ENCODE measurements at places on chromosomes 7 and 10.

DNA sequence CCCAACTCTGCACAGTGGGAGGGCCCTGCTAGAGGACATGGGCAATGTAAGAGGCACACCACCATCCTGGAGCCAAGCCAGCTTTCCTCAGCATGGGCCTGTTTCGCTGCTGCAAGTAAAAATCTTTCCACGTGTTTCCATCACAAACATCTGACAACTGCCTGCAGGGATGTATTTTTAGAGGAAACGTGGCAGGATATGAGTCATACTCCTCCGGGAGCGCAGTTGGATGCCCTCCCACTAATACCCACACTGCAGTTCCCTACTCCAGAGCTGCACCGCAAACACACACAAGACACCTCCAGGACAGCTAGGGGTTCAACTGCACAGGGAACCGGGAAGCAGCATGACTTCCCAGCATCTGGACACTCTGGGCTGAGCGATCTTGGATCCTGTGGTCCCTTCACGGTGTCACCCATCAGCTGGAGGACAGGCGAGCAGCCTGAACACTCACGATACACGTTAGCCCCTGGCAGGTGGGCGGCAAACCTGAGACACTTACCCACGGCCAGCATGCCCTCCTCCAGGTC lies 26.1 kb downstream of the PLAC9 start:
- peak; percentile 83 for DNase-seq

DNA sequence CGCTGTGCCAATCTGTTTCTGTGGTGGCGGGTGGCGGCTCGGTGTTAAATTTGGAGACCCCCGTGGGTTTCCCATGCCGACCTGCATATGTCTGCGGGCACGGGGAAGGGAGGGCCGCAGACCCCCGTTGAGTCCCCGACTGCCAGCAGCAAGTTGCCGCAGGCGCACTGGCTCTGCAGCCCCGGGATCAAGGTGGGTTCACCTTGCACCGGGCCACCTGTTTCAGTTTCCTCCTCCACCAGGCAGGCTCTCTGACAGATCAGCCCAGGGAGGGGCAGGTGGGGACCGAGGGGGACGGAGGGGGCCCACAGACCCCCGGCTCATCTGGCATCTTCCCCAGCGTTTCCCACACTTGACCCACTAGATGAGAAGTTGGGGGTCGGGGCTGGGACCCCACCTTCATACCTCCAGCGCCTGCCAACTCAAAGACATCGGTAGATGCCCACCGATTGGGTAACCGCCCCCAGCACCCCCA lies 95.9 kb downstream of the CUX1 start:
- DNase-seq, result no peak

DNA sequence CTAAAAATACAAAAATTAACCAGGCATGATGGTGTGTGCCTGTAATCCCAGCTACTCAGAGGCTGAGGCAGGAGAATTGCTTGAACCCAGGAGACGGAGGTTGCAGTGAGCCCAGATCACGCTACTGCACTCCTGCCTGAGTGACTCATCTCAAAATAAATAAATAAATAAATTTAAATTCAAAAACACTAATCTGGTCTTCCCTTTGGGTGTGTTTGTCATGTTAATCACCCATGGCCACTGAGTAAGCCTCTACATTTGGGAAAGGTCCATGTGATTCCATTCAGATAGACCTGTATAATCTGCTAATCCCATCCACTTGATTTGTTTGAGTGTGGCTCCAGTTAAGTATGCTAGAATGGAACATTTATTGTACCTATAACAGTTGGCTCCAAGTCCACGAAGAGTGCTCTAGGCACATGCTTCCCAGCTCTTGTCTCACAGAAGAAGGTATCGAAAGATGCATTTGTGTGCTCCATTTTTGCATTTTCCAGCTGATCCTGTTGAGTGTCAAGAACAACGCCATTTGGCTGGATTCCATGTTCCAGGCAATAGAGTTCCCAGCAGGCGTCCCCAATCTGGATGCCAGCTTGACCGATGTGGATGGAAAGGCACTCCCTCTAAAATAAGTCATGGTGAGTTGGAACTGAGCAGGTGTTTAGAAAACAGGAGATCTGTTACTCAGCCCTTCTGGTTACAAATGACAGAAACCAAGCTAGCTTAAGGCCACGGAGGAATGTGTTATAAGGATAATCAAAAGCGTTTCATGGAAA lies 4.0 kb downstream of the TUBAL3 start:
- DNase-seq, result no peak

GRCh38 chr10:125134483-125134848 lies 25.9 kb downstream of the CTBP2 start:
- DNase-seq, result no peak

DNA sequence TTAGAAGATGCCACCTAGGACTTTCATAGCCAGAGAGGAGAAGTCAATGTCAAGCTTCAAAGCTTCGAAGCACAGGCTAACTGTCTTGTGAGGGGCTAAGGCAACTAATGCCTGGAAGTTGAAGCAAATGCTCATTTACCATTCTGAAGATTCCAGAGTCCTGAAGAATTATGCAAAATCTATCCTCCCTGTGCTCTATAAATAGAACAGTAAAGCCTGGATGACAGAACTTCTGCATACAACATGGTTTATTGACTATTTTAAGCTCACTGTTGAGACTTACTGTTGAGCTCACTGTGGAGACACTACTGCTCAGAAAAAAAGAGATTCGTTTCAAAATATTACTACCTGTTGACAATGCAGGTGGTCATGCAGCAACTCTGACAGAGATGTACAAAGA lies 28.6 kb downstream of the TNS3 start:
- DNase-seq, result no peak

DNA sequence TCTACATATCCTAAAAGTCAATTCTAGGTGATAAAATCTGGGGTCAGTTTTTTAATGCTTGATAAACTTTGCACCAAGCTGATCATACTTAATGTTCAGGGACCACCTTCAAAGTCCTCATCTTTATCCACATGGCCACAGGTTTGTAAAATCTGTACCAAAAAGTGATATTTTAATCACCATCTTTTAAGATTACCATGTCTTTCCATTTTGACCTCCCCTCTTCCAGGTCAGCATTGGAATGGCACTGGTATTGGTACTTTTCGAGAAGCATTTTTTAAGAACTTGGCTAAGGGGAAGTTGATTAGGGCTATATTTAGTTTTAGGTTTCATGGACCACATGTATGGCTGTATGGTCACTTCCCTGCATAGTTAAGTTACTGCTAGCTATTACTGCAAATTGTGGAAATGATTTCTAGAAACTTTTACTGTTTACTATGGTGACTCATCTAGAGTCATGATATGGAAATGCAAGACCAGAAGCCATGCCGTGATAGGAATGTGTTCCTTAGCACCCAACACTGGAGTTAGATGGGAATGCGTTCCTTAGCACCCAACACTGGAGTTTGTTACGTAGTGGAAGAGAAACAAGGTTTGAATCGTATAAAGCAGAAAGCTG lies 50.8 kb upstream of the ABLIM1 start:
- peak; percentile 43 for DNase-seq

GRCh38 chr7:28767356-28767755 lies 190.8 kb downstream of the TRIL start:
- DNase-seq, result no peak

DNA sequence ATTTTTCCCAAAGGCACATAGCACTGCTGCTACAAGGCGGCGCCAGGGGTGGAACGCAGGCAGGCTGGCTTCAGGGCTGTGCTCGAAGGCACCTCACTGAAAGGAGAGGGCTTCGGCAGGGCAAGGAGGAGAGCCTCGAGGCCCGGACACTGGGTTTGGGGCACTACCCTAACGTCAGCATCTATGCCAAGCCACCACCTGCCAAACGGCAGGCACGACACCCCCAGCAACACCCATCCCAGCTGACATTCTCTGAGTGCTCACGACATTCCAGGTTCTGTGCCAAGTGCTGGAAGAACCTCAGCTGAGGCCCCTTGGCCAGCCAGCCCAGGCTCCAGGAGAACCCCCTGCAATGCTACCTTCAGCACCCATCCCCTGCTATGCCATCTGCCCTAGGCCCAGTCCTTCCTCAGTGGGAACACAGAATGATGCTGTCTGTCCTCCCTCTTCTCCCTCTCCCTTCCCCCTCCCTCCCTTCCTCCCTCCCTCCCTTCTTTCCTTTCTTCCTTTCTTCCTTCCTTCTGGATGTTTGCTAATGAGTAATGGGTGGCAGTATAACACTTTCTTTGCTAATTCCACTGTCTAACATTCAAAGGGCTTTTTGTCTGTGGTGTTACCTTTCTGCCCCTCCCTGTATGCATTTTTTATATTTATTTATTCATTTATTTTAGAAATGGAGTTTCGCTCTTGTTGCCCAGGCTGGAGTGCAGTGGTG lies 24.3 kb downstream of the ZCCHC24 start:
- no peak for DNase-seq

DNA sequence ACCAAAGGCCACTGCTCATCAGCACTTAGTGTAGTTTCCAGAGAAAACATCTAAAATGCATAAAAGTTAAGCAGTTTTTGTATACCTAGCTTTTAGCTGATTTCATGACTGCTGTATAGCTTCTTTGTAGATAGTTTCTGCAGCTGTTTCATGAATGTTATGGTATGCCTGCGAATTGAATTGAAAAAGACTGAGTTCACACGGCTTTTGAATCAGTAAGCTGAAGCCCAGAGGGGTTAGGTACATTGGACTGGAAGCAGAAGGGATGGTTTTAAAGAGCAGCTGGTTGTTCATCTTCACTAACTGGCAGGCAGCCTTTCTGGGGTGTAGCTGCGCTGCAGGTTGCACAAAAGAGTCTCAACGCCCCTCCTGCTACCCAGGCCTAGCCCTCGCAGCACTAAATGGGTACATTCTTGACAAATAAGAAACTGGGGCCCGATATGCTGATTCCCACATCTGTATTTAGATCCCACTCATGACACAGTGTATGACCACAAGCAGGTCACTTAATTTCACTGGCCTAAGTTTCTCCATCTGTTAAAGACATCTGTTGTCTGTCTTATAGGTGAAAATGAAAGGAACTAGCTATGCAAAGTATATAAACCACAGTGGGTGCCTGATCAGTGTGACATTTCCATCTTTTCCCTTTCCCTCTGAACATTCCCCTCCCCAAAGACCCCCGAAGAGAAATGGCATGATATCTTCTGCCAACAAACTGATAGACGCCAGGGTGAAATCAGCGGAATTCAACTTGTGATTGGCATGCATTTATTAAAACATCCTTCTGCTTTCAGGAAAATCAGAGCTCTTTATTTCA lies 85.9 kb upstream of the AGBL3 start:
- no peak for DNase-seq

GRCh38 chr7:42720991-42721796 lies 190.7 kb downstream of the C7orf25 start:
- no peak for DNase-seq

DNA sequence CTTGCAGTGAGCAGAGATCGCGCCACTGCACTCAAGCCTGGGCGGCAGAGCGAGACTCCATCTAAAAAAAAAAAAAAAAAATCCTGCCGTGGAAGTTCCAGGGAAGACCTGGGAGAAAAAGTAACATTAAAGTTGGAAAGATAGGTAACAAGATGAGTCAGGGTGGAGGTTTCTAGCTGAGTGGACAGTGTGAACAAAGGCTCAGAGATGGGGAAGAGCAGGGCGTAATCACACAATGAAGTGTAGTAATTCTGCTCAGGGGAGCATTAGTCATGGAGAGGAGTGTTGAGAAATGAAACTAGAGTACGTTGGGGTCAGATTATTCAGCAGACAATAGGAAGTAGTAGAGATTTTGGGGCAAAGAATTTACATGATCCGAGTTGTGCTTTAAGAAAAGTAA lies 21.6 kb upstream of the WASL start:
- DNase-seq, result no peak

- peak; percentile 52 for DNase-seq
Measured at GRCh38 chr10:89283936-89284475, 17.8 kb upstream of the IFIT2 start.

- DNase-seq, result peak; percentile 24
Measured at GRCh38 chr10:4141471-4141870, 356.5 kb upstream of the KLF6 start.

DNA sequence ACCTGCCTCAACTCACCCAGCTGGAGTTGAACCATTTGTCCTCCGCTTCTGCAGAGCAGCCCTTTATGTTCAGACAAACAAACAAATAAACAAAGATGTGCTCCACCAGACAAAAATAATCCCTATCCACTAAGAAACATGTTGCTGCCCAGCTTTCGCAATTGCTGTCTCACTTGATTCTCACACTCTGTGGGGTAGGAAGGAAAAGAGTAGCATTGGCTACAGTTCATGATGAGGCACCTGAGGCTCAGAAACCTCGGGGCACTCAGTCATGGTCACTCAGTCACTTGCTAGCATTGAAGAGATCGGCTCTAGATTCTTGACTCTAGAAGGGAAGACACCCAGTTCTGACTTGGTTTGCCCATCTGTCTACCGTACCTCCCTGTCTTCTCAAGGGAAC lies 88.0 kb upstream of the ZMIZ1 start:
- DNase-seq, result no peak

- no peak for DNase-seq
Measured at GRCh38 chr10:110200503-110200902, 6.9 kb upstream of the MXI1 start.

- no peak for DNase-seq
Measured at GRCh38 chr10:117710181-117710798, 167.7 kb downstream of the EMX2 start.

DNA sequence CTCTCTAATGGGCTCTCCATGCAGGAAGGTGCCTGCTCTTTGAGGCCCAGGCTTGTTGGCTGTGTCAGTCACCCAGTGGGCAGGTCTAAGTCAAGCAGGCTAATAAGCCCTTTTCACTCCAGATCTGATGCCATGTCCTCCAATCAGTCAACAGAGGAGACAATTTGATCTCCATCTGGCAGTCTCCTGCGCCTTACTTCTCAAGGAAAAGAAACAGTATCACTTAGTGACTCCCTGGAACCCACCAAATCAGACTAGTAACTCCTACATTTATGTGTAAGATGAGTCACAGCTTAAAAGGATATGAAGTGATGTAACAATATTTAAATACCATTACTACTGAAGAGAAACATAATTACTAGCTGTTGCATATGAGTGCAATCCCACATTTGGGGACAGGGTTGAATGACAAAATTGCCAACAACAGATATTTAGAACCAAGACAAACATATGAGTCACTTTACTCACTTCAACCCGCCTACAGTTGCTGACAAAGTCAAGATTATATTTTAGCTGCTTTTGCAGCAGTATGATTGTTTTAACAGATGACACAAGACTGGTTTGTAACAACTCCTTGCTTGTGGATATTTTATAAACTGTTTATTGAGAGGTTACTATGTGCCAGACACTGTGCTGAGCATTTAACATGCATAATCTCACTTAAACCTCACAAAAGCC lies 72.1 kb downstream of the USP6NL start:
- no peak for DNase-seq

DNA sequence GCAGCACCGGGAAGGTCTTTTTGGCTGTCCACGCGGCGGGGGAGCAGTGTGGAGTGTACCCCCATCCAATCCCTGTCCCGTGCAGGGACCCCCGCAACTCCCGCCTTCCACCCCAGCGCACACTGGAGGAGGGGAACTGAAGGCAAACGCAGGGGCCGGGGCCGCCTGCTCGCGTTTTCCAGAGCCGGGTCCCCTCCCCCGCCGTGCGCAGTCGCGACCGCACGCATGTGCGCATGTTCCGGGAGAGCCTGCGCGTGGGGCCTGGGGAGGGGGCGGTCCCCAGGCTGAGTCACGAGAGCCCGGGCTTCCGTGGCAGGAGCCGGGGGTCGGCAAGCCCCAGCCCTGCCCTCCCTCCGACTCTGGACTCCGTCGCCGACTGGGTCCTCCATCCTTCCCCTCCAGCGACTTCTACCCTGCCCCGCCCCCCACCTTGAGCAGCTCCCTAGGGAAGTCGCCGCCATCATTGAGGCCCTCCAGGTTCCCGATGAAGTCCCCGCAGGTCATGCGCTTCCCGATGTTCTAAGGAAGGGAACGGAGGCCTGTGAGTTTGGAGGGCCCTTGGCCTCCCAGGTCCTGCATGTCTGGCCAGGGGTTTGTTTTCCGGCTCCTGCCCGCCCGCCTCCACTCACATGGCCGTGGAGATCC lies 8.0 kb downstream of the PSD start:
- DNase-seq, result no peak

Data from AG08396 (cell line).